ENCODE measurements at places on chromosomes 13 and 19.
A peak's percentile ranks its signal among the peaks of the same experiment; 100 is the strongest.

DNA sequence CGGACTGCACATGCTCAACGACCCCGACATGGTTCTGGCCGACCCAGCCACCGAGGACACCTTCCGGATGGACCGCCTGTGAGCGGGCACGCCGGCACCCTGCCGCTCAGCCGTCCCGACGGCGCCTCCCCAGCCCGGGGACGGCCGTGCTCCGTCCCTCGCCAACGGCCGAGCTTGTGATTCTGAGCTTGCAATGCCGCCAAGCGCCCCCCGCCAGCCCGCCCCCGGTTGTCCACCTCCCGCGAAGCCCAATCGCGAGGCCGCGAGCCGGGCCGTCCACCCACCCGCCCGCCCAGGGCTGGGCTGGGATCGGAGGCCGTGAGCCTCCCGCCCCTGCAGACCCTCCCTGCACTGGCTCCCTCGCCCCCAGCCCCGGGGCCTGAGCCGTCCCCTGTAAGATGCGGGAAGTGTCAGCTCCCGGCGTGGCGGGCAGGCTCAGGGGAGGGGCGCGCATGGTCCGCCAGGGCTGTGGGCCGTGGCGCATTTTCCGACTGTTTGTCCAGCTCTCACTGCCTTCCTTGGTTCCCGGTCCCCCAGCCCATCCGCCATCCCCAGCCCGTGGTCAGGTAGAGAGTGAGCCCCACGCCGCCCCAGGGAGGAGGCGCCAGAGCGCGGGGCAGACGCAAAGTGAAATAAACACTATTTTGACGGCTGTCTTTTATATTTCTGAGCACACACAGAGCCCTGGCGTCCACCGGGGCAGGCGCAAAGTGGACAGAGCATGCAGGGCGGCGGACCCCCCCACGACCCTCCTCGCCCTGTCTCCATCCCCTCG is 13.6 kb downstream of the COMP start:
- DNase-seq = no peak

- DNase-seq = no peak
Measured at GRCh38 chr19:8680676-8681344, 17.8 kb downstream of the ACTL9 start.

DNA sequence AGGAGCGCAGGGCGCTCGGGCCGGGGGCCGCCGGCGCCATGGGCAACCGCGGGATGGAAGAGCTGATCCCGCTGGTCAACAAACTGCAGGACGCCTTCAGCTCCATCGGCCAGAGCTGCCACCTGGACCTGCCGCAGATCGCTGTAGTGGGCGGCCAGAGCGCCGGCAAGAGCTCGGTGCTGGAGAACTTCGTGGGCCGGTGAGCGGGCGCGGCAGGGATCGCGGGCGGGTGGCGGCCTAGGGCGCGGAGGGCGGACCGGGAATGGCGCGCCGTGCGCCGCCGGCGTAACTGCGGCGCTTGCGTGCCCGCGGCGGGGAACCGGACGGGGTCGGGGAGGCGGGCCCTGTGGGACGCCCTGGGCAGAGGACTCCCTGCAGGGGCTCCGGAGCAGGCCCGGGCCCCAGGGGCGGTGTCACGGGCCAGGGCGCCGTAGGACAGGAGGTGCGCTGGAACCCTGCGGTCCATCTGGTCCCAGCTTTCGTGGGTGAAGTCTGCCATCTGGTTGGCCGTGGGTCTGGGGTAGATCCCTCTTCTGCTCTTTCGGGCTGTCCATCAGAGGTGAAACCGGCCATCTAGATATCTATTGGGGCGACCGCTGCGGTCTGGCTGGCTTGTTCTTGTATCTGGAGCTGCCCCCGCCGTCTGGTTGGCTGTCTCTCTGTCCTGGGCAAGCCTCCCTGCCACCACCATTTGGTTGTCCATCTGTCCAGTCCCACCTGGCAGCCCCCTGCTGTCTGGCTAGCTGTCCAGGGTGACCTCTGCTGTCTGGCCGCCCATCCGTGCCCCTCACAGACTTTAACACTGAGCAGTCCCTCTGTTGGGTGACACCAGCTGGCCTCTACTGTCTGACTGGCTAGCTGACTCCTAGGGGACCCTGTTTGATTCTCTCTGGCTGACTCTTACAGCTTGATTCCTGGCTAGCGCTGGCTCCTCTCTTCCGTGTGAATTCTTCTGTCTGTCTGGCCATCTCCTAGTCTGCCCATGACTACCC is 622 bp downstream of the DNM2 start:
- DNase-seq = peak; percentile 44

- no peak for DNase-seq
Measured at GRCh38 chr13:110518571-110518970, 43.0 kb downstream of the RAB20 start.

- no peak for DNase-seq
Measured at GRCh38 chr13:72284791-72285190, 417.8 kb upstream of the DACH1 start.

DNA sequence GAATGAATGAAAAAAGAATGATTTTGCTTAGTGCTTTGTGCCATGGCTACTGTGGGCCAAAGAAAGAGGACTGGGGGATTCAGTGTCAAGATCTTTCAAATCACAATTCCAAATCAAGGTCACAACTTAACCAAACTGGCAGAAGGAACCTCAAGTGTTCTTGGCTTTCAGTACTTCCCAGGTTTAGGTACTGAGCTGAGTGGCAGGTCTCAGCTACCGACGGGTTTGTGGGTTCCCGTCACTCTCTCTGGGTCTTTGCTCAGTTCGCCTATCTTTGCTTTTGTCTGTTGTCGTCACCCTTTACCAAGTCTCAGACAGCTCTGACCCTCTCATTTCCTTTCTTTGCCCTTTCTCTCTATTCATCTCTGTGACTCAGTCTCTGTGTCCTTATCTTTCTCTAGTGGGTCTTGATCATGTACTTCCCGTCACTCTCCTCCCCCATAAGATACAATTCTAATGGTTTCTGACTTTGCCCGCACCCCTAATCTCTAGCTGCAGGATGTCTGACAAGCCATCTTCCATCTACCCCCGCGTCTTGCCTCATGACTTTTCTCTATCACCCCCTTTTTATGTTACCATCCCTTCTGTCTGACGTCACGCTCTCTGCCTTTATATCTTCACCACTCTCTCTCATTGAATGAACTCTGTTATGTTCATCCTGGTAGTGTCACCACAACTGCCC is 33.3 kb upstream of the LRRC4B start:
- no peak for DNase-seq

GRCh38 chr13:86906127-86906874 is 764.9 kb upstream of the SLITRK5 start:
- DNase-seq = no peak

DNA sequence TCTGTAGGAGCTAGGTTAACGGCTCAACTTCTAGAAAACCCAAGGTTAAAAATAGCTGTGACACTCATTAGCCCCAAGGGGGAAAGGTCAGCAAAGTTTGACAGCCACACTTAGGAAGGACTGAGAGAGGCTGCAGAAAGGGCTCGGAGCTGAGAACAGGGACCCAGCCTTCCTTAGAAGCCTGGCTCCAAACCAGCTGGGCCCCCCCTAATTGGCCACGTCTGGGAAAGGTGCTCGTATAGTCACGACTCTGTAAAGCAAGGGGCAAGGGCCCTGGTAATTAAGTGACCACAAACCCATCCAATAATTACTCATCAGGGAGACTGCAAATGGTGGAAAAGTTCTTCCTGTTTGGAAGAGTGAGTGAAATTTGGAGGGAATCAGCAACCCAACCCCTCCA is 90.5 kb downstream of the RNASEH2B start:
- DNase-seq = no peak

DNA sequence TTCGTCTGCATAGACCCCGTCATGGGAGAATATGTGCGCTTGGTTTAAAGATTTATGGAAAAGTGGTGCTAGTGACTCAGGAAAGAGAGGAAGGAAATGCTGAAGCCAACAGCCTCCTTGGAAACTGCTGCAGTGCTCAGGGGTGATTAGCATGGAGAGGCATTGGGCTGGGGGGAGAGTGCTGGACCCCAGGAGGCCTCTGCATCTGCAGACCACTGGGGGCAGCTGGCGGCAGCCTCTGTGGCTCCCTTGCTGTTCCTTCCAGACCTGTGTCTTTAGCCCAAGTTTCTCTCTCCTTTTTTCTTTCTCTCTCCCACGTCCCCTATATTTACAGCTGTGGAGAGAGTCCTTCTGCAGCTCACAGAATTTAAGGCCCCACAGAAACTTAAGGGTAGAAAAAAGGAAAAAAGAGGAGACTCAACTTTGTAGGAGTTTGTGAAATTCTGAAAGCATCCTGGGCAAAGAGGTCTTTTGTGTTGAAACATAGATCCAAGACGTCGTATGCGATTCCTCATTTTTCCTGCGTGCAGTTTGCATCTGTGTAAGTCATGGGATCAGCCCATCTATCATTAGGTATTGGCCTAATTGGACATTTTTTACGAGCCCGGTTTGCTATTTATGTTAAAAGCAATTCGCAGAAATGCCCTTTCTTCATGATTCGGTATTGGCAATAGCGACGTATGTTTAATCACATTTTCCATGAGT is 116.2 kb upstream of the ZNF536 start:
- no peak for DNase-seq

GRCh38 chr19:13026462-13027370 is 31.4 kb downstream of the NFIX start:
- no peak for DNase-seq

DNA sequence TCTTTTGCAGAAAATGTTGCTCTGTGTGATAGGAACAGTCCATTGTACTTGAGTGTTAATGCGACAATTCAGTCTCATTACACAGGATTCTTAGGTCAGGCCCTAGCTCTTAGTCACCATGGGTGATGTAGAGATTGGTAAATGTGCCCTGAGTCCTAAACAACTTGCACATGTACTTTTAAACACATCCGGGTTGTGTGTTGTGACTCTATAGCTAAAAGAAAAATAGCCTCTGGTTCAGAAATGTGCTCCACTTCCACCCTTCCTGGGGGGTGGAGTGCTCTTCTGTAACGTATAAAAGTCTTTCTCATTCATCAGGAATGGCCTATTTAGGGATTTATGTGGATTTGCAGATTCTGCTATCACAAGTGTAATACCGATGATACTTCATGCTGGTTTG is 5.2 kb downstream of the SPATA13 start:
- DNase-seq = no peak

DNA sequence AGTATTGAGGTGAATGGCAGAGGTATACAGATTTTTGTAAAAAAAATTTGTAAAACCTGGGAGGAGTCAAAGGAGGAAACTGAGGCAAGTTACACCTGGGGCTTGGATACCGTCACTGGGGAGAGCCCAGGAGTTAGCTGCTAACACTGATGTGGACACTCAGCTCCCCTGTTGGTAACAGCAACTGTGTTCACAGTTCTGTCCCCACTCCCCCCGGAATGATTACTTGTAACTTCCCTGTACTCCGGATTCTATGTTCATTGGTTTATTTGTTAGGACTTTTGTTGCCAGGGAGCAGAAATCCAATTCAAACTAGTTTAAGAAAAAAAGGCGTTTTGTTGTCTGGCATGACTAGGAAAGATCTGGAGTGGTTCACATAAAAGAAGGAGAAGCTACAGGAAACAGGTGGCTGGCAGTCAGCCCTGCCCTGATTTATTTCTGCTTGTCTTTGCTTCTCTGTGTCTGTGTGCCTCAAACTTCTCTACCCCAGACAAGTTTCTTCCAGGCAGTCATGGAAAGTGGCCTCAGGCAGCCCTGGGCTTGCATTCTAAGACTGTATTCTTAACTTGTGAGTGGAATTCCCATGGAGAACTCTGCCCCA is 2.3 kb upstream of the GPR12 start:
- no peak for DNase-seq

DNA sequence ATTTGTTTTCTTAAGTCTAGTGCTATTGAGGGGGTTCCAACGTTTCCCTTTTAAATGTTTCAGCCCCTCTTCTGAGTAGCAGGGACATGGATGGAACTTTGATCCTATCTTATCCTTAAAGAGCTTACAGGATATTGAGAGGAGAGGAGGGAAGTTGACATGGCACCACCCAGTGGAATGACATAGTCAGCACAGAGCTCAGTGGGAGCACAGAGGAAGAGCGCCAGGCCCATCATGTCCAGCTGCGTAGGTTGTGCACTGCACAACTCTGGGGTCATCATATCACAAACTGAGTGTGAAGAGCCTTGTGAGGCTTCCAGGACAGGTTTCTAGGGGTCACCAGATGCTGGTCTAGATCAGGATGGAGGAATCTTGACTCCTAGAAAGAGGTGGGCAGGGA is 4.6 kb upstream of the CDC42EP5 start:
- no peak for DNase-seq

DNA sequence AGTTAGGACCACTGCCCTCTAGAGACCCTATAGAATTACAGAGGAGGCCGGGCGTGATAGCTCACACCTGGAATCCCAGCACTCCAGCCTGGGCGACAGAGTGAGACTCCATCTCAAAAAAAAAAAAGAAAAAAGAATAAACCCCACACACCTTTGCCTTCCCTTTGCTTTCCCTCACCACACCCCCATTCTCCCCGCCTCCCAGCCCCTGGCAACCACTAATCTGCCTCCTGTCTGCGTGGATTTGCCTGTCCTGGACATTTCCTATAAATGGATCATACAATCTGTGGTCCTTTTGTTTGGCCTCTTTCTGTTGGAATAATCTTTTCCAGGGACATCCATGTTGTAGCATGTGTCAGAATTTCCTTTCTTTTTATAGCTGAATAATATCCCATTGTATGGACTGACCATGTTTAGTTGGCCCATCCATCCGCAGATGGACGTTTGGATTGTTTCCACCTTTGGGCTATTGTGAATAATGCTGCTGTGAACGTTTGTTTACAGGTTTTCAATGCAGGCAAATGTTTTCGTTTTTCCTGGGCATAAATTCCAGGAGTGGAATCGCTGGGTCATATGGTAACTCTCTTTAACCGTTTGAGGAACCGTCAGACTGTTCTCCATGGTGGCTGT is 15.3 kb downstream of the NACC1 start:
- DNase-seq = no peak

- DNase-seq = no peak
Measured at GRCh38 chr19:34835631-34836351, 62.8 kb upstream of the ZNF599 start.

GRCh38 chr13:33937373-33938098 is 119.6 kb downstream of the RFC3 start:
- DNase-seq = no peak

DNA sequence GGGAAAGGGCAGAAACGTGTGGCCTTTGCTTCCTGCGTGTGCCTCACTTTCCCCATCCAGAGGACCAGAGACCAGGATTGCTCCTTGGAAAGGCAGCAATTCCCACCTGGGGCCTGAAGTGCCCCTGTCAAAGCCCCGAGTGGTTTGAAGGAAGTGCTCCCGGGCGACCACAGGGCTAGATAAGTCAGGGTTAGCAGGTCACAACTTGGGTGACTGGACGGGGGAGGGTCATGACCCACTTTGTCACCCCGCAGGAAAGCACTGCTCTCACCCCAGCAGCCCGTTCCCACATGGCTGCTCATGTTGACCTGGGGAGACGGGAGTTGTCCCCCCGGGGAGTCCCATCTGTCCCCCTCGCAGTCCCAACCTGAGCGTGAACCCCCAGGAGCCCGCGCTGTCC is 459 bp downstream of the PRAM1 start:
- DNase-seq = no peak

- no peak for DNase-seq
Measured at GRCh38 chr13:32528358-32528757, 10.2 kb downstream of the N4BP2L2 start.

- DNase-seq = no peak
Measured at GRCh38 chr13:105255472-105255871, 1280.0 kb downstream of the EFNB2 start.

- DNase-seq = no peak
Measured at GRCh38 chr13:88461272-88462009, 790.3 kb downstream of the SLITRK5 start.

GRCh38 chr19:49361438-49362047 is 673 bp downstream of the TEAD2 start:
- no peak for DNase-seq
